ENCODE measurements at places on chromosomes 6 and 20.
A peak's percentile ranks its signal among the peaks of the same experiment; 100 is the strongest.

- no peak for DNase-seq
Observed at GRCh38 chr6:29769336-29769735, 46.1 kb downstream of the HLA-F start.

DNA sequence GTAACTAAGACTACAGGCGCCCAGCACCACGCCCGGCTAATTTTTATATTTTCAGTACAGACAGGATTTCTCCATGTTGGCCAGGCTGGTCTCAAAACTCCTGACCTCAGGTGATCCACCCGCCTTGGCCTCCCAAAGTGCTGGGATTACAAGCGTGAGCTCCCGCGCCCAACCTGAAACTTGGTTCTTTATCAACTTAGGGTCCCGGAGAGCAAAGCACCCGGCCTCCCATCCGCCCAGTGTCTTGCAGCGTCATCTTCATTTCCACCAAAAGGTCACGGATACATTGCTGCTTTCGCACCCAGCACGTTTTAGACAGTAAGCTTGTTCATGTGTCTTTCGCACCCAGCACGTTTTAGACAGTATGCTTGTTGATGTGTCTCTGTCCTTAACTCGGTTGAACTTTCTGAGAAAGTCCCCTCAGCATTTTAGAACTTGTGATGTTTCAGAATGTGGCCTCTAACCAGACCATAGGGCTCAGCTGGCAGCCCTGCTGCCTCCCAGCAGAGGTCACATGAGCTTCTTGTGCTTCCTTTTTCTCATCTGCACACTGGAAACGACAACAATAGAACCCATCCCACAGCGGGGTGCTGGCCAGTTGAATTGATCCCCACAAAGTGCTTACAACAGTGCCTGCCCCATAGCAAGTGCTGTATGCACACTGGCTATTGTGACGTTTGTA lies 48.8 kb downstream of the PRR18 start:
- no peak for DNase-seq

DNA sequence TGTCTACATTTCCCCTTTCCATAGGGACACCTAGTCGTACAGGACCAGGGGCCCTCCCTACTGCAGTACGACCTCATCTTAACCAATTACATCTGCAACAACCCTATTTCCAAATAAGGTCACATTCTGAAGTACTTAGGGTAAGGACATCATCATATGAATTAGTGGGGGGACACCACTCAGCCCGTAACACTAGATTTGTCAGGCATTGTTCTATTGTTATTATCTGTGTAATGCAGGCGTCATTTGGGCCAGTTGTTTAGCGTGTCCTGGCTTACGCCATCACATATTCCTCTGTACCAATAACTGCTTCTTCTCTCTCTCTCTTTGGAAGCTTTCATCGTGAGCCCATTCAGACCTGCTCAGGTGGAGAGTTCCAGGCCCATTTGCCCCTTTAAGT lies 89.3 kb downstream of the CAP2 start:
- DNase-seq = no peak

- DNase-seq = no peak
Observed at GRCh38 chr20:38125157-38126056, 39.7 kb downstream of the TGM2 start.

DNA sequence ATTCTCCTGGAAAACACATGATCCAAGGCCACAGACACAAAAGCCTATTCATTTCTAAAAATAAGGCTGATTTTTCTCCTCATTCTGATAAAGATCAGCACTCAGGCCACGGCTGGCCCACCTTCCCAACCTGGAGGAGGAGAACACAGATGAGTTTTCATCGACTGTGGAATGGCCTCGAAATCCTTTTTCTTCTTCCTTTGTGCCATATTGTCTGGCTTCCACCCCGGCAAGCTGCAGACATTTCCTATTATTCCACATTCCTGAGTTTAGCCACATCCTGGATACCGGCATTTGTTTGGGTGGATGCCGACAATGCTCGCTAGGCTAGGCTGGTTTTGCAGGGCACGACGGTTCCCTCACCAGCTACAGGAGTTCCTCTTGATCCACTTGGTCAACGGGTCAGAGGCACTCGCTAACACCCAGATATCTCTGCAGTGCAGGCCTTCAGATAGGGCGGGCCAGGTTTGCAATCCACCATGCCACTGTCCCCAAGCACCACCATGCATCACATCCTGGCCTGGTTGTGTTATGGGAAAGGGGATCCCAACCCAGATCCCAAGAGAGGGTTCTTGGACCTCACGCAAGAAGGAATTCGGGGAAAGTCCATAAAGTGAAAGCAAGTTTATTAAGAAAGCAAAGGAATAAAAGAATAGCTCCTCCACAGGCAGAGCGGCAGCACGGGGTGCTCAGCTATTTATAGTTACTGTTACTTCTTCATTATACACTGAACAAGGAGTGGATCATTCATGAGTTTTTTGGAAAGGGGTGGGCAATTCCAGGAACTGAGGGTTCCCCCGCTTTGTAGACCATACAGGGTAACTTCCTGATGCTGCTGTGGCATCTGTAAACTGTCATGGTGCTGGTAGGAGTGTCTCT lies 4.2 kb upstream of the CTSZ start:
- DNase-seq = peak; percentile 92

GRCh38 chr6:23311211-23311610 lies 741.8 kb downstream of the HDGFL1 start:
- DNase-seq = no peak

- DNase-seq = peak; percentile 23
Observed at GRCh38 chr6:105593805-105594671, 191.2 kb upstream of the PREP start.

DNA sequence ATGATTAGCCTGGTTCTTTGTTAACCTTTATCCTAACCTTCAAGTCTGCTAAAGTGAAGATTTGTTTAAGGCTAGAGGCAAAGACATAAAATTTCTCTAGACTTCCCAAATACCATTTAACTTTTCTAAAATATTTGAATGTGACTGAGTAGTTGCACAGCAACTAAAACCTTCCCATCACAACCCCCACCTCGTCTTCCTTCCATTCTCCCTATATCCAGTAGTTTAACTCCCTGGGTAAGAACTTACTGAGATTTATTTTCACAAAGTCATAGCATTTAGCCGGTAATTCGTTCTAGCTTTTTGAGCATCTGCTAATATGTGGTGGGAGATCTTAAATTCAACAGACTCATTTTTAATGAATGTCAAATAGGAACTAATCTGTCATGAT lies 87.9 kb upstream of the AKIRIN2 start:
- DNase-seq = no peak

DNA sequence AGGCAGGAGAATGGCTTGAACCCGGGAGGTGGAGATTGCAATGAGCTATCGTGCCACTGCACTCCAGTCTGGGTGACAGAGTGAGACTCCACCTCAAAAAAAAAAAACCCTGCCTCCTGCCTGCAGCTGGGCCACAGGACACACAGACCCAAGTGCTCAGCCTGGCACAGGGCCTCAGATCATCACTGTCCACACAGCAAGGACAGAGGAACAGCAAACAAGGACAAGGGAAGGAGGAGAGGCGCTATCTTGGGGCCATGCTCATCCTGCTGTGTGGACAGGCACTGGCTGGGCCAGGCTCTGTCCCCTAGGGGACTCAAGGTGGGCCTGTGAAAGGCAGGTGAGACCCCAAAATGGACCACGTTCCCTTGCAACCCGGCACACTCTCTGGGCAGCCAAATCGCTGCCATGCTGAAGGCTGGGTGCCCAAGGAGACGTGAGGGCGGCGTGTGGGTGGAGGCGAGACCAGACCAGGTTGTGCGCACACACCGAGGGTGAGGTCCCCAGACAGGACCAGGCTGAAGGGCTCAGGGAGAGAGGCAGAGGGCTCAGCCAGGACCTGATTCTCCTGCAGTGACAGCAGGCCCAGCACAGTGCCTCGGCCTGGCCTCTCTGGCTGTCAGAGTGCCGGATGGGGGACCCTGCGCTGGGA lies 9.1 kb downstream of the UCKL1 start:
- DNase-seq = no peak

GRCh38 chr6:158559895-158560835 lies at the start of gene TMEM181:
Gene TMEM181, plus strand, starts transcription at chr6:158560091. Its CDS starts 134 bp downstream, at chr6:158560225.
- DNase-seq = peak; percentile 84

- DNase-seq = no peak
Observed at GRCh38 chr6:15309611-15310283, 63.9 kb downstream of the JARID2 start.

DNA sequence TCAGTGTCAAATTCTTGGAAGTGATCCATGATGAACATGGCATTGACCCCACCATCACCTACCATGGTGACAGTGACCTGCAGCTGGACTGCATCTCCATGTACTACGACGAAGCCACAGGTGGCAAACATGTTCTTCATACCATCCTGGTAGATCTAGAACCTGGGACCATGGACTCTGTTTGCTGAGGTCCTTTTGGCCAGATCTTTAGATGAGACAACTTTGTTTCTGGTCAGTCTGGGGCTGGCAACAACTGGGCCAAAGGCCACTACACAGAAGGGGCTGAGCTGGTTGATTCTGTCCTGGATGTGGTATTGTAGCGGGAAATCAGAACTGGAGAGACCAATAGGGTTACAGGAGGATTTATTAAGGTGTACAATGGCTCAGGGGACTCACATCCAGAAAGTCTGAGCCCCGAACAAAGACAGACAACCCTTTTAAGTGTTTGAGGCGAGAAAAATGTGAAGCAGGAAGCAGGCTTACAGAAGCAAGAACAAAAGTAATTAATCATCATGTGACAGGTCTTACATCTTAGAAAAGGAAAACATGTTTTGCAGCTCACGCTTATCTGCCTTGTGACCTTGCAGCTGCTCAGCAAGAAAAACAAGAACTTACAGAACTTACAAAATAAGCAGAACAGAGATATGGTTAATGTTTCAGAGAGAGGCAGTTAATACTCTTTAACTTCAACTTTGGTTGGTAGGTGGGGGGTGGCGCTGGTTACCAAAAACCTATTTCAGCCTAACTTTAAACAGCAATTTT lies 58.8 kb upstream of the MOCS1 start:
- DNase-seq = no peak

- DNase-seq = no peak
Observed at GRCh38 chr20:4050203-4050980, 35.0 kb upstream of the RNF24 start.

DNA sequence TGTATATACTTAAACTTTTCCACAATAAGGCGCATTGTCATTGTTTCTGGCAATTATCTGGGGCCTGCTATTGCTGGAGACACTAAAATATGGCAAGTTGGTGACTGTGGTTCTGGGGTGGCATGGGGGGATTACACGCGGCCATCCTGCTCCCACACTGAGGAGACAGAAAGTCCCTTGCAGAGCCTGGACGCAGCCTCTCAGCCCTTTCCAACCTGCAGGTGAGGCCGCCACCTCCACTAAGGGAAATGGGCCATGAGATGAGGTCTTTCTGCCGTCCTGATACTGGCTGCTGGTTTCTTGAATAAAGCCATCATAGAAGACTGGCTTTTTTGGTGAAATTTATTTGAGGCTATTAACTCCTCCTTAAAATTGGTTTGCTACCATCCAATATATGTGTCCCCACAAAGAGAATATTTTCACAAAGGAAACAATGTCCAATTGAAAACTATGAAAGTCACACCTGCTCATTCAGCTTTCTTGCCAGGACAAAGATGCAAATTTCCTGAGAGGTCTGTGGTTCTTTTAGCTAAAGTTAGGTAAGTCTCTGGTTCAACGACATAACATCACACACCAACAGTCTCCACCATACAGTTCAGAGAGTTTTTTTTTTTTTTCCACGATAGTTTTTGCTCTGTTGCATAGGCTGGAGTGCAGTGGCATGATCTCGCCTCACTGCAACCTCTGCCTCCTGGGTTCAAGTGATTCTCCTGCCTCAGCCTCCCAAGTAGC lies 13.0 kb downstream of the TXNDC5 start:
- DNase-seq = no peak

DNA sequence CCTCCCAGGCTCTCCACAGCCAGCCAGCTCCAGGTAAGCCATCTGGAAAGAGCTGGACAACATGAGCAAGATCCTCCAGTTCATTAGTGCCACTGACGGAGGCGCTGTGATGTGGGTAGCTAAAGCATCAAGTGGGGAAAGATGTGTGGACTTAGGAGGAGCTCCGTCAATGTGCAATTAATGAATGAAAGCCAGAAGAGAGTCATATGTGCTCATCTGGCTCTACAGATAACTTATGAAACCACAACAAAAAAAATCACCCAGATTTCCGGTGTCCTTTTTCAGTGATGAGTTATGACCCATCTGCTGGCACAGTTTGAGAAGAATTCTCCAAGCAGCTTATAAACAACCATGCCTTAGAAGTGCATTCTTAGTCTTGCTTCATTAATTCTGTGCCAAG lies 311.7 kb upstream of the PLCB4 start:
- peak; percentile 90 for DNase-seq

DNA sequence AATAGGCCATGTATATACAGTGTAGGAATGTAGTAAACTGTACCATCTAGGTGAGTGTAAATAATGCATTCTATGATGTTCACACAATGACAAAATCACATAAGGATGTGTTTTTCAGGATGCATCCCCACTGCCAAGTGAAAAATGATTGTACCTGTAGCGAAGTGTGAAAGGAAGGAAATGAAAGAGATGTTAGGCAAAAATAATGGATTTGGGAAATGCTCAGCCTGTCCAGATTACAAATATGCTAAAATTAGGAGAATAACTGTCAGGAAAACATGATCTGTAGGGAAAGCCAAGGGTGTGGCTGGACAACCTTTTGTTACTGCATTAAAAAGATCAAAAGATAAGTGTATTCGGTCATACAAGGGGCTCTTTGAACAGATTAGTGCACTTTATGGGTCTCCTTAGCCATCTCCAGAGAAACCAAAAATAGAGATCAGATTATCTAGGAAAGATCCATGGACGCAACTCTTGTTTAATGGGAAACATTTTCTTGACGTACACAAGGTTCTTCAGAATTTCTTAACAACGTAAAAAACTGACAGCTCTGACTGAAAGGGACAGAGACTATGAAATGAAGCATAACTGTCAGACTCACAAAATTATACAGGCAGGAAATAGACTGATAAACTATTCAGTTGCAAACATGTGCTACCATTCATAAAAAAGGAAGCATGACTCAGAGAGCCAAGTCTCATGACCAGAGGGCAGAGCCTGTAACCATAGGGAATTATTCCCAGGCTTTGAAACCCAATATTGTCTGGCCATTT lies 253.6 kb upstream of the RAB32 start:
- DNase-seq = peak; percentile 79

- DNase-seq = no peak
Observed at GRCh38 chr20:48478370-48478769, 349.4 kb downstream of the PREX1 start.

DNA sequence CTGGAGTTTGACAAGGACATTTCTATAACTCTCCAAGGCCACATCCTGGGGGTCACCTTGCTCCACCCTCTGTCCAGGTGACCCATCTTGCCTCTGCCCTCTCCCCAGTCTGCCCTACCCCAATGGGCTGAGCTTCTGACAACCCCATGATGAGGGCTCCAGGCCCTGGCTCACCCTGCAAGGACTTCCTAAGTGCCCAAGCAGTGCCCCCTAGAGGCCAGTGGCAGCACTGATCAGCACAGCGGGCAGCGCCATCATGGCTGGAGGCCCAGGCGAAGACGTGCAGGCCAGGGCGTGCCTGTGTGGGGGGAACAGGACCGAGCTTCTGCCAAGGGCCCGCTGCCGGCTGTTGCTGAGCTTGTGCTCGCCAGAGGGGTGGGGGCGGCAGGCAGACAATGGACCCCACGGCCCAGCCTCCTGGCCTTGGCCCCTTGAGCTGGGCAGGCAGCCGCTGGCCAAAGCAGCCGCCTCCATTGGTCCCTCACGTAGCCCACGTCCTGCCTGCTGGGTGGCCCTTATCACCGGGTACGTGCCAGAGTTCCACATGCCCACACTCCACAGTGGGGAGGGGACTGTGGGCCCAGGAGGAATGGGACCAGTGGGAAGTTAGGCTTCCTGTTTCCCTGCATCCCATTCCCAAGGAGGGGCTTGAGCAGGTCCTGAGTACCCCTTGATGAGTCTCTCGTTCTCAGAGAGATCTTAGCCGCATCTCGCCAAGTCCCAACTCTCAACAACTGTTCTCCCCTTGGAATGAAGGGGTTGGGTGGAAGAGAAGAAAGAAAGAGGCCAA lies 64.3 kb downstream of the MRPL14 start:
- DNase-seq = no peak

Measured in fibroblast of skin of right quadriceps (primary cell).